ENCODE measurements at places on chromosomes 5 and 9.
A peak's percentile ranks its signal among the peaks of the same experiment; 100 is the strongest.

DNA sequence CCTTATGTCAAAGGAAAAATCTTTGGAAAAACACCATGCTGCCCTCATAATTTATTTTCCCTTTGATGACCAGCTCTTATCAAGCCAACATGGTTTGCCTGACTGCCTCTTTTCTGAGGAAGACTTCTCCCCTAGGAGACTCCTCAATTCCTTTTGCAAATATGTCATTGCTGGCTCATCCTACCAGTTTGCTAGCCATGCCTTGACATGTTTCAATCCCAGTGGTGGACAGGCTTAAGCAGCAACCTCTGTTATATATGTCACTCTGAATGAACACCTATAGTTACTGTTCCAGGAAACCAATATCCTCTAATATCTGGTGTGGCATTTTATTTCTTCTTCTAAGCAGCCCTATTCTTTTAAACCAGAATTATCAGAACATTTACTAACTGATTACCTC is 615.8 kb downstream of the HTR1A start:
- DNase-seq: no peak

DNA sequence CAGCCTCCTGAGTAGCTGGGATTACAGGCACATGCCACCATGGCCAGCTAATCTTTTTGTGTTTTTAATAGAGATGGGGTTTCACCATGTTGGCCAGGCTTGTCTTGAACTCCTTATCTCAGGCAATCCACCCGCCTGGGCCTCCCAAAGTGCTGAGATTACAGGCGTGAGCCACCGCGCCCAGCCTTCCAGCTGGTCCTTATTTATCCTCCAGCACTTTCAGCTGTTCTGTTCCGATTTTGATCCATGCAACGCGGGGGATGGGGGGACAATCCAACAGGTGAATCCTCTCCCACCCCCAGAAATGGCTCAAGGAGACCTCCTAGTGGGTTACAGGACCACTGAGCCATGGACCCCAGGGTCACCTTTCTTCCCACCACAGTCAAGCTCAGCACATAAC is 14.7 kb upstream of the CDKN2AIPNL start:
- DNase-seq: no peak

DNA sequence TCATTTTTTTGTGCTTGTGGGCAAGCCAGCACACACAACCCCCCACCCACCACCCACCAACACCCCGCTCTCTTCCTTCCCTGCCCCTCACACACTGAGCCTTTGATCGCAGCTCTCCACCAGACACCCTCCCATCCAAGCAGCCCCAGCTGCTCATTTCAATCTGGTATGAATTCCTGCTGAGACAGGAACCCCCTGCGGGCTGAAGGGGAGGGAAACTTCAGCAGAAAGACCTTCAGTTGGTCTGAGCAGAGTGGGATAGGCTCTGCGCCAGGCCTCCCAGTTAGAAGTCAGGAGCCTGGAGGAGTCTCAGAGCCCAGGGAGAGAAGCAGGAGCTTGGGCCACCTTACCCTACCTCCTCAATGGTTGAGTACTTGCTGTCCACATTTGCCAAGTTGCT is 7.2 kb downstream of the PCDHGC5 start:
- DNase-seq: no peak

DNA sequence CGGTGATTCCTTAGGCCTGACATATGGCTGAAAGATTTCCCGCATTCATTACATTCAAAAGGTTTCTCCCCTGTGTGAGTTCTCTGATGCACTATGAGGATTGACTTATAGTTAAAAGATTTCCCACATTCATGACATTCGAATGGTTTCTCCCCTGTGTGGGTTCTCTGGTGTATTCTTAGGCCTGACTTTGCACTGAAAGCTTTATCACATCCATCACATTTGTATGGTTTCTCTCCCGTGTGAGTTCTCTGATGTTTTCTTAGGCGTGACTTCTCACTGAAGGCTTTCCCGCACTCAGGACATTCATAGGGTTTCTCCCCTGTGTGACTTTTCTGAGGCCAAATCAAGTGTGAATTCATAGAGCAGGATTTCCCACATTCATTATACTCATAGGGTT is 35.8 kb downstream of the ZNF782 start:
- no peak for DNase-seq

GRCh38 chr5:170303549-170303948 is 6.0 kb upstream of the LCP2 start:
- DNase-seq: no peak

GRCh38 chr9:81976351-81976750 is 12.2 kb upstream of the SPATA31D1 start:
- no peak for DNase-seq

- DNase-seq: peak; percentile 24
These were observed 55.4 kb upstream of the RNF130 start for GRCh38 chr5:180126716-180127681.

DNA sequence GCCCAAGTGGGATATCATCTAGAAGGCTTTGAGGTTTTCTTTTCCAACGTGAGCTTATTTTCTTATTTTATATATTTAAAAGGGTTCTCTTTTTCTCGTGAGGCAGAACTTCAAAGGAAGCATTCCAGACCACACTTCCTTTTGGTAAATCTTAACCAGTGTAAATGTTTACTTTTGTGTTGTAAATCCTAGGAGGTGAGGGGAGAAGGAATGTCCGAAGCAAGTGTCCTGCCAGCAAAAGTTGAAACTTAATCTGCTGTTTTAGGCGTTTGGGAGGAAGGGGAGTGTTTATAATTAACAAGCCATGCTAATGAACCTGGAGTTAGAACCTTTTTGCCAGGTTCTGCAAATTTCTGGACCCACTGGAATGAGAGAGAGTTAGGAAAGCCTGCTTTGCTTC is 37.9 kb downstream of the WWC1 start:
- DNase-seq: no peak

GRCh38 chr5:14183187-14183939 is 40.2 kb downstream of the TRIO start:
- DNase-seq: no peak

- no peak for DNase-seq
These were observed 35.5 kb upstream of the GLRX start for GRCh38 chr5:95858023-95858461.

DNA sequence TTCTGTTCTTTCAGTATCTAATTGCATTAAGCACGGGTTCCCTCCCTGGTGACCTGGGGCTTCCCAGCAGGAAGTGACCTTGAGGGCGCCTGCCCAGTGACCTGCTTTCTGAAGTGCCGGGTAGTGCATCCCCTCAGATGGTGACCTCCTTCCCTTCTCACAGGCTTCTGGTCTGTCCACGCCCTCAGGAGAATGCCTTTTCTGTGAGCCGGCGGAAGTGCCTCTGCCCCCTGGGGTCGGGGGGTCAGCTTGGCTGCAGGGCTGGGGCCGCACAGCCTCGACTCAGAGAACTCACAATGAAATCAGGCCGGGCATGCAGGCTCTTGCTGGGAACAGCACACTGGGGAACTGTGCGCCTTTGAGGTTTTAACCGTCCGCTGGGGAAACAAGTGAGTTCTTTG is 124.5 kb upstream of the PHYKPL start:
- no peak for DNase-seq

GRCh38 chr9:117742131-117742530 is 37.9 kb downstream of the TLR4 start:
- DNase-seq: no peak

DNA sequence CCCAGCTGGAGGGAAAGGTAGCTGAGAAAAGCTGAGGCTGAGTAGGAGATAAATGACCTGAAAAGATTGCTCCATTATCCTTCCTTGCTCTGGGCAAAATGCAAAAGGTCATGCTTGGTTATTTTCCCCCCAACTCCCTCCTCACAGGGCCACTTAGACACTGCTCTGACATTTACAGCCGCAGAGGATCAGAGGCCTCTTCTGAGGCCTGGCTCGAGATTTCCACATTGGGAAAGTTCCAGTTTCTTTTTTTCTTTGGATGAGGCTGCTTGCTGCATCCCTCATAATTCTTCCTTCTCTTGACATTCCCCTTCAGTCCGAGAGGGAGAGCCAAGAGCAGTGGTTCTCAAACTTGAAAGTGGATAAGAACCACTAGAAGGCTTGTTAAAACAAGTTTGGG is 60.1 kb upstream of the HSPA9 start:
- no peak for DNase-seq

Measured in activated gamma-delta T cell treated with Interleukin-2 at 50 U/mL for 16 hours (primary cell).